ENCODE measurements at places on chromosomes 12 and 14.
A peak's percentile ranks its signal among the peaks of the same experiment; 100 is the strongest.

DNA sequence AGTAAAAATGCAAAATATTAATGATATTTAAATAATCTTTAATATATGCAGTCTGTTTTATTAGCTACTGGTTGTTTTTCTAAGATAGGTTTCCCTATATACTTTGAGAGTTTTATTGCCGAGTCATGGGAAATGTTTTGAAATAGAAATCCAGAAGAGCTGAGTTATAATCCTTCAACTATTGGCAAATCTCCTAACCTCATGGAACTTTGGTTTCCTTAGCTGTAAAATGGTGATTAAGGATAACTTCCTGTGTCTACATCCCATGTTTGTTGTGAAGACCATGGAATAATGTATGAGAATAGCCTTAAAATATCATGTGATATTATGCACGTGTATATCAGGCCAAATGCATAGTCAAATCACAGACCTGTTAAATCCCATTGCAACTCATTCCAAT is 51.0 kb downstream of the UNC79 start:
- DNase-seq = no peak

DNA sequence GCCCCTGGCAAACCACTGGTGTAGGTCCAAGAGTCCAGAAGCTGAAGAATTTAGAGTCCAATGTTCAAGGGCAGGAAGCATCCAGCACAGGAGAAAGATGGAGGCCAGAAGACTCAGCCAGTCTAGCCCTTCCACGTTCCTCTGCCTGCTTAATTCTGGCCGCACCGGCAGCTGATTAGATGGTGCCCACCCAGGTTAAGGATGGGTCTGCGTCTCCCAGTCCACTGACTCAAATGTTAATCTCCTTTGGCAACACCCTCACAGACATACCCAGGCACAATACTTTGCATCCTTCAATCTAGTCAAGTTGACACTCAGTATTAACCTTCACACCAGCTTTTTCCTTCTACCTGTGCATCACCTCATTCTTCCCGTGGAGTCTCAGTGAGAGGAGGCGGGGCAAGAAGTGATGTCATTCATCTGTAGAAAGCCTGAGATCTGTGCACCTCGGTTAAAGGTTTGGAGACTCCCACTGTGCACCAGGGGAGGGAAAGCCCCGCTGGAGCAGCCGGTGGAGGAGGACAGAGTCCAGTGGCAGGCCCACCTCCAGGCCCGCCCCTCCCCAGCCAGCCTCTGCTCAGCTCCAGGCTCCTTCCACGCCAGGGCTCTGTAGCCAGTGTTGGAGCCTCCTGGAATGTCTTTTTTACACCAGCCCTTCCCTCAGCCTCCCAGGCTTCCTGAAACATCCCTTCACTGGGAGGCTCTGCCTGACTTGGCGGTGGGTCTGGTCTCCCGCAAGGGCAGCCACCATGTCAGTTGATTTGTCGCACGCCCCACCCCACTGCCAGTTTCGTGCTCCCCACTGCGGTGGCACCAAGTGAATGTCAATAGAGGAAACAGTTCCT is 80.1 kb upstream of the DYNC1H1 start:
- DNase-seq = no peak

DNA sequence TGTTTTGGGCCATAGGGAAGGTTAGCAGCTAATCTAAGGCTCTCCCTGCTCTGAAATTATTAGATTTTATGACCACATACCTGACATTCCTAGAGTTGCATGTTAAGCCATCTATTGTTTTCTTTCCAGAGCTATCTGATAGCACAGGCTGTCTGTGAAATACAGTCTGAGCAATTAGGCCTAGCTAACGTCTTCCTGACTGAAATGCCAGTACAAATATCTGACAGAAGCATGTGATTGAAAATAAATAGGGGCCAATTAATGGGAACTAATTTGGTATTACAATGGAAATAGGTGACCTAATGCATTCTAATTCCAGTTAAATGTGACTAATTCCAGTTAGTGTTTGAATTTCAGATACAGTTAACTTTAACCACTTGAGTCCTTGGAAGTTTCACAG is 115.2 kb downstream of the C12orf75 start:
- no peak for DNase-seq

DNA sequence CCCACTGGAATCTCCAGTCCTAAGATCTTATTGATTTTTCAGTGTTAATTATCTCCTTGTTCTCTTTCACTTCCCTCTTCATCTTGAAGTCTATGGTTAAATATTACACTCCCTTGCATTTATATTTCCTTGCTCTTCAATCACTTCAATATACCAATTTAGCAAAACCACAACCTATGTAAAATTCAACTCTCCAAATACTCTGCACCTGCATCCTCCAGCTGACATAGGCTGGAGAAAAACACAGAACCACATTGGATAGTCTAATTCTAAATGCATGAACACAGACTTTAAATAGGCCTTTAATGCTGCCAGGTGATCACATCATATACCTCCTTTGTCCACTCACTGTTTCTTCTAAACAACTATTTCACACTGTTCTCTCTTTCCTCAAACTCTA is 253.8 kb upstream of the GARIN6 start:
- no peak for DNase-seq

DNA sequence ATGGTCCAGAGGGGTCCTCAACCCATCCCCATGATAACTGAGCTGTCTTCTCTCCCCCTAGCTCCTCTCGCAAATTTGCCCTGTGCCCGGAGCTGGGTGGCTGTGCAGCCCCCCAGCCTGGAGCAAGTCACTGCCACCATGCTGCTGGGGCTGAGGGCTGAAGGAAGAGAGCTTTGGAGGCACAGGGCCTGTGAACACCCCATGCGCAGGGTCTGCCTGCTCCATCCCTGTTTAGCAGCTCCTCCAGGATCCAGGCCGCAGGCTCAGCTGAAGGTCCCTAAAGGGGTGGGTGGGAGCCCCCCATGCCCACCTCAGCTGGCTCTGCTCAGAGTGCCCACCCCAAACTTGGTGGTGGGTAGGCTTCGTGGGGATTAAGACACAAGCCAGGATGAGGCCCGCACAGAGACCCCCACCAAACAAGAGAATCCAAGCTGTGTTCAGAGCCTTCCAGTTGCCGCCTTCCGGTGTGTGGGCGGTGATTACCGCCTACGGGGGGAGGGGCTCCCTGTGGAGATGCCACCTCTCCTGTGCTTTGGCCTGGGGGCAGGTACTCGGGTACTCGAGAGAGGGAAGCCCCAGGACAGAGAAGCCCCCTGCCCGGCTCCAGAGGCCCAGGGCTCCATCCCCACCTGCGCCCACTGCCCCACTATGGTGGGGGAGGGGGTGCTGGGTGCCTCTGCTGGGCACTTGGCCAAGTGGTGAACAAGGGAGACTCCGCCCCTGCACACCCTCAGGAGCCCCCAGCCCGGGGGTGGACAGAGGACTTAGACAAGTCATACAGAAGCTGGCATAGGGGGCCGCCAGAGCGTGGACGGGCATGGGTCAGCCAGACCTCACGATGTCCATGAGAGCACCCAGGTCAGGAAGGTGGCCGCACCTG is 1.4 kb upstream of the JAG2 start:
- DNase-seq = no peak

DNA sequence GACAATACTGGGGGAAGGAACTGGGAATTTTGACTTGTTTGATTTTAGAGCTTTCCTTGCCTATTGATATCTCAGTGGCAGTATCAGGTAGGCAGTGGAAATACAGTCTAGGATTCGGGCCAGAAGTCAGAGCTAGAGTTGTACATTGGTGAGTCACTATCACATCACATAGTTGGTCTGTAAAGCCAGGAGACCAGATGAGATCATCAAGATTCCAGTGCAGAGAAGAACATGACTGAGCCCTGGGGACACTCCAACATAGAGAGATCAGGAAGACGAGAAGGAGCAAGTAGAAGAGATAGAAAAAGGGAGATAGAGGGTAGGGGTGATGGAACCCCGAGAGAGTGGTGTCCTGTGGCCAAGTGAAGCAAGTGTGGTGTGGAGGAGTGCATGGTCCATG is 46.6 kb upstream of the NR1H4 start:
- peak; percentile 49 for DNase-seq

- DNase-seq = no peak
Observed at GRCh38 chr14:65600742-65601141, 188.2 kb downstream of the FUT8 start.

- no peak for DNase-seq
Observed at GRCh38 chr12:10941369-10941768, 2.3 kb upstream of the TAS2R14 start.

DNA sequence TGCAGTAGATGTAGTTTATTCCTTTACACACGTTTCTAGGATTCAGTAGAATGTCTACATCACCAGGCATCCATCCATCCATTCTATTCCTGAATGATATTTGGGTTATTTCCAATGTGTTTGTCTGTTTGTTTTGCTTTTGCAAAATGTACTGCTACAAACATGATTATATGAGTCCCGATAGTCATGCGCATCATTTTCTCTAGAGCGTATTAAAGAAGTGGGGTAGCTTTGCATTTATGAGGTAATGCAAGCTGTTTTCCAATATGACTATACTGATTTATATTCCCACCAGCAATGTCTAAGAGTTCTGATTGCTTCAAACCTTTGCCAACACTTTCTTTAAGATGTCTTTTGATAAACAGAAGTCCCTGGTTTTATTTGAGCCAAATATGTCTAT is 253.2 kb downstream of the NOVA1 start:
- no peak for DNase-seq

DNA sequence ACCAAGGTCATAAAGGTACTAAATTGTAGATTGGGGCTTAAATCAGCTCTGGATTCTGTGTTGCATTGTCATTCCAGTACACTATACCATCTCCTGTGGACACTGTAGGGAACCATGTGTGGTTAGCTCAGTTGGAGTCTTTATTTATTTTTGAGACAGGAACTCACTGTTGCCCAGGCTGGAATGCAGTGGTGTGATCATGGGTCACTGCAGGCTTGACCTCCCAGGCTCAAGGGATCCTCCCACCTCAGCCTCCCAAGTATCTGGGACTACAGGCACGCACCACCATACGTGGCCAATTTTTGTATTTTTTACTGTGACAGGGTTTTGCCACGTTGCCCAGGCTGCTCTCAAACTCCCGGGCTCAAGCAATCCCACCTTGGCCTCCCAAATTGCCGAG is 6.7 kb downstream of the PAPOLA start:
- DNase-seq = no peak

DNA sequence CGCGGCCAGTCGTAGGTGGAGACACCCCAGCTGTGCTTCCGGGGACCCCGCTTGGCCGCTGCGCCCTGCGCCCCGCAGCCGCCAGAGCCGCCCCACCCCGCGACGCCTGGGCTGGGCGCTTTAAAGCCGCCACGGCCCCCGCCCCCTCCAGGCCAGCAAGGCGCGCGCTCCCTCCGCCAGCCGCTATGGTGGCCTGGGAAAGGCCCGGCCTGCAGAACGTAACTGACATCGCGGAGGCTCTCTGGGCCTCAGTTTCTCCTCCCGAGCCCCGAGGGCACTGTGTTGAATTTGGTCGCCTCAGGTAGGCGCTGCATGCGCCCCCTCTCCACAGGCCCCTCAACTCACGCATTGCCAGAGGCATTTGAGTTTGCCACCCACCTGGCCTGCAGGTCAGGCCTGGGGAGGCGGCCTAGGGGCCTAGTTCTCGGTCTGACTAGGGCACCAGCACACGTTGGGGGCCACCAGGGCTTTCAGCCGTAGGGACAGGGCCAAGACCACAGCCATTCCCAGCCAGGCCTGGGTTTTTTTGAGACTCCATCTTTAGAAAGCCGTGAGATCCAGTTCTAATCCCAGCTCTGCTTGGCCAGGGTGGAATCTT is at the start of gene NGB:
Gene NGB, minus strand, starts transcription at position 94 of the 598 bp plus-strand sequence. CDS start 269 bp downstream, outside the sequence.
- no peak for DNase-seq

DNA sequence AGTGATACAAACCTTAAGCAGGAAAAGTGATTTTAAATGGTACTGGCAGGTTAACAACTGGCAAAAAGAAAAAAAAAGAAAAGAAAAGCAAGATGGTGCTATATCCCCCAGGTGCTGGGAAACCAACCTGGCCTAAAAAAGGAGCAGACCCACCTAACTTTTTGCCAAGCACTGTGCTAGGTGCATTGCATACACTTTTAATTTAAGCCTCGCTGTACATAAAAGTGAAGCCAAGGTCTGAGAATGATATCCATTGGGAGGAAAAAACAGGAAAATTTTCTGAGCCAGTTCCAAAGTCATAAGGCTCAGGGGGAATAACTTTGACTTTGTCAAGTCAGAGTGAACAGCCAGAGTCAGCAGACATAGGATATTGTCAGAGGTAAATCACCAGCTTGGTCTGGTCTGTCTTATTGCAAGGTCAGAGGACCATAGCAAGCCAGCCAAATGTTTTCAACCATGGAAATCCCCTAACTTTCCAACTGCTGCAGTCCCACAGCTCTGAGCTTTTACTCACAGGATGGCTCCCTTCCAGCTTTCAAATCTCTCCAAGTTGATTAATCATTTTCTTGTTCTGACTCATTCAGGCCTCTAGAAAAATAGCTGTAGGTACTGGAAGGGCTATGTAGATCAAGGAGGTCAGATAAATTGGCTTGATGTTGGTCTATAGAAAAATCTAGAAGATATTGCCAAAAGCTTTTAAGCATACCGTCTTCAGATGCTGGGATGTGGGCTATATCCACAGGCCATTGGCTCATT is 412.9 kb downstream of the RAD51B start:
- no peak for DNase-seq

DNA sequence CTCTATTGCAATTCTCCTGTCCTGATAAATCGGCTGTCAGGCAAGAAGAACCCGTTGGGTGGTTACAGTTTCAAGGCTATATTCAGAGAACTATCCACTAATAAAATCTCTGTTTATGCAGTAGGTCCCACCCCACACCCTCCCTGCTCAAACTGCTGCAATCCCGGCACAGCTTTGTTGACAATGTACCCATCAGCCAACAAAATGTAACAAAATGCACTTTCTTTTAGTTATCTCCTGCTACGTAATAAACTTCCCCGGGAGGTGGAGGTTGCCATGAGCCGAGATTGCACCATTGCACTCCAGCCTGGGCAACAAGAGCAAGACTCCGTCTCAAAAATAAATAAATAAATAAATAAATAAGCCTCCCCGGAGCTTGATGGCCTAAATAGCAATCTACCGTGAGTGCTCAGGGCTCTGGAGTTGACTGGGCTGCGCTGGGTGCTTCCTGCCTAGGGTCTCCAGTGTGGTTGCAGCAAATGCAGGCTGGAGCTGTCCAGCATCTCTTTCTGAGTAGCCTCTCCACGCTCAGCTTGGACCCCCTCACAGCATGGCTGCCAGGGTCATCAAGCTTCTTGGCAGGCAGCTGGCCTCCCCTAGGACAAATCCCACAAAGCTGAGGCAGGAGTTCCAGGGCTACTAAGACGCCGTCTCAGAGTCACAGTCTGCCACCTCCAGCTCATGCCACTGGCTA is 43.2 kb upstream of the FBRSL1 start:
- DNase-seq = no peak

GRCh38 chr14:79242666-79243065 is 968.6 kb downstream of the DIO2 start:
- no peak for DNase-seq

- DNase-seq = no peak
Observed at GRCh38 chr14:24254630-24255392, 8.2 kb downstream of the TGM1 start.

DNA sequence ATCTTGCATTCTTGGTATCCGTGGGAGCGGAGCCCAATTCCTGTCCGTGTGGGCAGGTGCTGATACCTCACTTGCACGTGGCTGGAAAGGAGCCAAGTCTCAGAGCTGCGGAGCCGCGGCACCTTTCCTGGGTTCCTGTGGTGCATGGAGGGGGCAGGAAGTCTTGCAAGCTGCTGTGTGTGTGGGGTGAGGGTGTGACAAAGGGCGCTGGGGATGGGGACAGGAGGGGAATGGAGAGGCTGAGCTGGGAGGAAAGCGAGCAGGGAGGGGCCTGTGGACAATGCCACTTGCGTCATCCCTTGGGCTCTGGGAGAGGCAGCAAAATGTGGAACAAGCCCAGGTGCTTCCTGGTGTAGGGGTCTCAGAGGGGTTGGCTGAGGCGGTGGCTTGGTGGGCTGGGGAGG is 86.7 kb downstream of the CALM1 start:
- no peak for DNase-seq

- no peak for DNase-seq
Observed at GRCh38 chr14:103775506-103775905, 59.9 kb downstream of the ZFYVE21 start.

GRCh38 chr14:75044752-75045151 is 6.5 kb downstream of the MLH3 start:
- no peak for DNase-seq
